Left ventricle myocardium inferior (tissue), 1 donor: ENCODE measurements at places on chromosomes 5 and 9. TPM values are rescaled to one million over a fixed set of nuclear protein-coding genes. Genes with fewer than 3 reads are reported as not detected.

The LRRC19 gene
- total RNA-seq = not detected

The IL13 gene
- not detected for total RNA-seq

DNA sequence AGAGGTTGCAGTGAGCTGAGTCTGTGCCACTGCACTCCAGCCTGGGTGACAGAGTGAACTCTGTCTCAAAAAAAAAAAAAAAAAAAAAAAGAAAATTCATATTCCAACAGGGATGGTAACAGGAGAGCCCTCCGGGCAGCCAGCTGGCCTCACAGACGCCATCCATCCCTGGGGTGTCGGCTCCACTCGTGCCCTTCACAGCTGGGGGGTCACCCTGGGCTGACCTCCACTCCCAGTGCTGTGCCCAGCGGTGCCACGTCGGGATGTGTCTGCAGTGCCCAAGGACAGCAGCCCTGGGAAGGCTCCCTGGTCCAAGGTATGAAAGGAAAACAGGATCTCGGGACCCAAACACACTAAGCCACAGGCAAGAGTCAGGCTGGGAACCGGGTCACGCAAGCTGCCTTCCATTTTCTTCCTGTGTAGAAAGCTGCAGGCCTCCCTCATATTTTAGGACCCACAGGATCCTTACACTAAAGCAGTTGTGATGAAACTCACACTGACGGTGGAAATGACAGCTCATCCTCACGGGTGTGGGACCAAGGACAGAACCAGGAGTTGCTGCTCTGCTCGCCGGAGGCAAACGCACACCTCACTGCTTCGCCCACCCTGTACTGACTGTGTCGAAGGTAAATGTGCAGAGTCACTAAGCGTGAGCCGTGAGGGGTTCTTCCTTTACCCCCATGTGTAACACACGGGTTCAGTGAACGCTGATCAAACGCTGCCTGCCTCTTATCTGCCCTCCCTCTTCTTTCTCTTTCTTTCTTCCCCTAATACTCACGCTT lies 5.3 kb downstream of the SLC12A7 start:
- peaks cover 100% of the 10 kb centered on the region for H3K4me1 ChIP-seq
- DNase-seq = no peak
- no peaks in the 10 kb centered on the region for H3K27me3 ChIP-seq
- H3K27ac ChIP-seq = peak overlapping the region; percentile 98
- H3K4me3 ChIP-seq = peak overlapping the region; percentile 93
- no peaks in the 10 kb centered on the region for H3K36me3 ChIP-seq

- no peaks in the 10 kb centered on the region for H3K36me3 ChIP-seq
- peak overlapping the region; percentile 98 for H3K27ac ChIP-seq
These were observed 571 bp downstream of the PPIC start for GRCh38 chr5:123035918-123036390.

DNA sequence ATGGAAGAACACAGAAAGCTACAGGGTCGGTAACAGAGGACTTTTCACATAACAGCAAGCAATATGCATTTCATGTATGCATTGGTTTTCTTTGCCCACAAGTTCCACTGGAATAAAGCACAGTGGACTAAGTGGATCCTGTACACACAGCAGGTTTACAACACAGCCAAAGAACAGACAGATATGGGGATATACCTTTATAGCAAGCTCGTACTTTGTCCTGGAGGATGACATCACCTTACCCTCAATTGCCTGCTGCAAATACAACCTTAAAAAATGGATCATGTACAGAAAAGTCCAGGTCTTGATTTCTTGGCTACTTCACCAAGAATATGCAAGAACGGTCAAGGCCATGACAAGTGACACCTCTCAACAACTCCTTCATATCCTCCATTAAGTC lies 1445.5 kb downstream of the MAT2B start:
- H3K4me1 ChIP-seq = no peaks in the 10 kb centered on the region
- no peaks in the 10 kb centered on the region for H3K27me3 ChIP-seq
- H3K4me3 ChIP-seq = no peak overlapping the region
- H3K27ac ChIP-seq = no peak overlapping the region
- H3K36me3 ChIP-seq = no peaks in the 10 kb centered on the region

The CCNJL gene
- total RNA-seq = 6.5 TPM

DNA sequence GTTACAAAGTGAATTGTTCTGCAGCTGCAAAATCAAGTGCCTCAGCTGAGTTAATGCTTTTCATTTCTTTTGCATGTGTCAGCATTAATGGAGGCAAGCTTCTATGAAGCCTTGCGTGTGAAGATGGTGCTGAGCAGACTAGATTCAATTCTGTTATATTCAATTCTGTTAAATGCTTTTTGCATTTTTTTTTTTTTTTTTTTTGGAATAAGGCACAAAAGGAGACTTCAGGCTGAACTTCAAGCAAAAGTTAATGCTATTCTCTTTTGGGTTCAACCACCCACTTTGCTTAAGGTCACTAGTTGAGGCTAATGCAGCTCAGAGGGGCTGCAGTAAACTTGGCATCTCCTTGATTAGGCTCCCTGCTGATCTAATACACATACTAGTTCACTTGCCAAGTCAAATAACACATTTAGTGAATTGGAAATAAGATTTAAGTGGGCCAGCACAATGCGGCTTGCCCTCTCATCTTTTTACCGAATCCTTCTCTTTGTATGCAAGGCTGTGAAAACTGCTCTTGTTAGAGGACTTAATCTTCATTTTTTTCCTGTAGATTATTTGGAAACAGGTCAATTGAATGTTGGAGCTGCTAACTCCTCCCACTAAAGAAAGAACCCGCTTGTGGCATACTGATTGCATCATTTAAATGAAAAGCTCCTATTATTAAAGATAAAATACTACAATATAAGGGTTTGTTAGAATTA lies 1020.2 kb downstream of the NR2F1-AS1 start:
- no peak overlapping the region for H3K4me3 ChIP-seq
- no peak for DNase-seq
- no peak overlapping the region for H3K27ac ChIP-seq
- no peaks in the 10 kb centered on the region for H3K27me3 ChIP-seq

GRCh38 chr5:96648023-96648422 lies 14.2 kb upstream of the CAST start:
- no peaks in the 10 kb centered on the region for H3K4me1 ChIP-seq
- H3K27me3 ChIP-seq = no peaks in the 10 kb centered on the region
- no peaks in the 10 kb centered on the region for H3K36me3 ChIP-seq
- no peak overlapping the region for H3K27ac ChIP-seq

GRCh38 chr5:71740015-71740753 lies 21.1 kb downstream of the CARTPT start:
- H3K36me3 ChIP-seq = no peaks in the 10 kb centered on the region
- peaks cover 6% of the 10 kb centered on the region for H3K27me3 ChIP-seq
- no peaks in the 10 kb centered on the region for H3K4me1 ChIP-seq
- no peak for DNase-seq
- no peak overlapping the region for H3K27ac ChIP-seq

DNA sequence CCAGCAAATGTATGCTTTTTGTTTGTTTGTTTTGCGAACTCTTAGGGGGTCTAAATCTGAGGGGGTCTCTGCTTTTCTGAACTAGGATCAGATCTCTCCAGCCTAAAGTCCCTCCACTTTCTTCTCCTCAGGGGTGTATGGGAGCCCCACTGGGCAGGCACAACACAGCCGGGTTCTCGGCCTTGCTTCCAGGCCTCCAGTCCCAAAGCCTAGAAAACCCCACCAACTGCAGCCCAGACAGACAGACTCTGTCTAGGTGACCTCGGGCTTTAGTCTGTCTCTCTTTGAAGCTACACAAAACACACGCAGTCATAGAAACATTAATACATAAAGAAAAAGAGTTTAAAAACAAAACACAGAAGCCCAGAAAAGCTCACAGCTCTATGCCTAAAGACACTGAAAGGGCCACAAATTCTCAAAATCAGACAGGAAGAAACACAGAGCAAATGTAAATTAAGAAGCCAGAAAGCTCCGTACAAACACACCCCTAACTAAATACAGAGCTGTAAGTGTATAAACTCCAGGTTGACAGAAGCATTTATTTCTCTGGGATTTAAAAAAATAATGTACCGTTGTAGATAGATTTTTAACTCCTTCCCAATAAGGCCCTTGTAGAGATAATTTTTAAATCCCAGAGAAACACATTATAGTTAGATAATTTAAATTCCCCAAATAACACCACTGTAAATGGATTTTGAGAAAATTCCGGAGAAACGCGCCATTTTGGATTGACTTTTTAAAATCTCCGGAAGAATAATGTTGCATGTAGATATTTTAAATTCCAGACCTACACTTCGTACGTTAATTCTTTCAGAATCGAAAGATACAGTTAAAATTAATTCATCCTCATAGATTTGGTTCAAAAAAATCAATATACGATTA lies 2.0 kb downstream of the PITX1 start:
- H3K4me1 ChIP-seq = peaks cover 53% of the 10 kb centered on the region
- H3K27ac ChIP-seq = no peak overlapping the region
- H3K27me3 ChIP-seq = peaks cover 100% of the 10 kb centered on the region
- peak overlapping the region; percentile 60 for H3K4me3 ChIP-seq

DNA sequence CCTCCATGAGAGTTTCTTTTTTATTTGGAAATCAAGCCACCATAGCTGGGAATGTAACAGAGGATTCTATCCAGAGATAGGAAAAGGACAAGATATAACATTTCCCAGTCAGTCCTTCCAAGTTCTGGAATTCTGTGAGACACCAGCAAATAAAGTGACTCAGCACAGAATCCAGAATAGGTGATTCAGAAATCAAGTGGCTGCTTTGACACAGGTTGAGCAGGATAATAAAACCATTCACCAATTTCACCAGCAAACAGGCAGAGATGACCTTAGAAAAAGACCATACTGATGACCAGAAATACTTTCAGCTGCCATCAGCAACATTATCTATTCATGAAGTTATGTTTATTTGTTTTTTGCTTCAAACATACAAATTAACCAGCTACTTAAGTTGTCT lies 491.5 kb upstream of the TUSC1 start:
- no peaks in the 10 kb centered on the region for H3K27me3 ChIP-seq
- DNase-seq = no peak
- H3K4me1 ChIP-seq = no peaks in the 10 kb centered on the region

The KCNV2 gene
- not detected for total RNA-seq

DNA sequence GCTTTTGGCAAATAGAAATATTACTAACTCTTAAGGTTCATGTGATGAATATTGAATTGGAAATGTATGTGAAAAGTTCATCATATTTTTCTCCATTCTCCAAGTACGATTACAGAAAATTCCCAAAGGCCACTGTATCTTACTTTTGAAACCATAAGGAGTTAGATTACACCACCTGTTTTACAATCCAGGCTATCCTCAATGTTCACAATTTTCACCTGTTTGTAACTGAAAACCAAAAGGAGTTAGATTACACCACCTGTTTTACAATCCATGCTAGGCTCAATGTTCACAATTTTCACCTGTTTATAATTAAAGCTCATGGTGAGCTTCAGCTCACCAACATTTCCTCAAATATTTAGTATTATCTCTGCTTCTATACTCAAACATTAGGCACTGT lies 188.0 kb downstream of the HCN1 start:
- DNase-seq = no peak
- no peaks in the 10 kb centered on the region for H3K27me3 ChIP-seq
- H3K36me3 ChIP-seq = no peaks in the 10 kb centered on the region
- no peak overlapping the region for H3K27ac ChIP-seq

The POU5F2 gene
- total RNA-seq = 0.16 TPM

The NR4A3 gene
- 6.2 TPM for total RNA-seq

- no peaks in the 10 kb centered on the region for H3K36me3 ChIP-seq
- no peak for DNase-seq
- H3K4me3 ChIP-seq = no peak overlapping the region
- H3K4me1 ChIP-seq = no peaks in the 10 kb centered on the region
- no peaks in the 10 kb centered on the region for H3K27me3 ChIP-seq
These were observed 49.6 kb upstream of the ADRB2 start for GRCh38 chr5:148776780-148777179.

GRCh38 chr5:9905661-9906060 lies 275.5 kb upstream of the TAS2R1 start:
- no peak overlapping the region for H3K4me3 ChIP-seq
- H3K4me1 ChIP-seq = no peaks in the 10 kb centered on the region
- H3K27me3 ChIP-seq = no peaks in the 10 kb centered on the region
- no peak overlapping the region for H3K27ac ChIP-seq
- H3K36me3 ChIP-seq = no peaks in the 10 kb centered on the region

DNA sequence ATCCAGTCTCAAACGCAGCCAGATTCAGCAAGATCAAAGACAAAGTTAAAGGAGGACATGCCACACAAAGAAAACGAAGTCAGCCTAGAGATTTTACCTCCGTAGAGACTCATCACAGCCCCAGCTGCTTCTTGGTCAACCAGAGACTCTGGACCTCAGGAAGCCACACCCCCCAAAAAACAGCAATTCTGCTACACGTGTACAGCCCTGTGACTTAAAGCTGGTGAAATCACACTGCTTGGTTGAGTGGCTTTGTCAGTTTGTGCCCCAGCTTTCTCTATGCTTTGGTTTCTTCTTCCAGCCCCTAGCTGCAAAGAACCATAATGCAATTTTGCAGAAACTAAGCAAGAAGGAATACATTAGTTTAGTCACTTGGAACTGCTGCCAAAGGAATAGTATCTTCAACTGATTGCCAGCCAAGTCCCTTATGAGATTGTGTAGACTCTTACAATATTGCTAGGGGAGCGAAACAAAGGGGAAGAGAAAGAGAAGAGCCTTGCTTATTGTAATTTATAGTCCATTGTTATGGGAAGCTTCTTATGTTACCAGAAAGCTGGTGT lies 158.8 kb upstream of the ZNF462 start:
- peaks cover 21% of the 10 kb centered on the region for H3K4me1 ChIP-seq
- no peak for DNase-seq
- H3K36me3 ChIP-seq = no peaks in the 10 kb centered on the region
- no peak overlapping the region for H3K4me3 ChIP-seq
- no peak overlapping the region for H3K27ac ChIP-seq
- no peaks in the 10 kb centered on the region for H3K27me3 ChIP-seq

DNA sequence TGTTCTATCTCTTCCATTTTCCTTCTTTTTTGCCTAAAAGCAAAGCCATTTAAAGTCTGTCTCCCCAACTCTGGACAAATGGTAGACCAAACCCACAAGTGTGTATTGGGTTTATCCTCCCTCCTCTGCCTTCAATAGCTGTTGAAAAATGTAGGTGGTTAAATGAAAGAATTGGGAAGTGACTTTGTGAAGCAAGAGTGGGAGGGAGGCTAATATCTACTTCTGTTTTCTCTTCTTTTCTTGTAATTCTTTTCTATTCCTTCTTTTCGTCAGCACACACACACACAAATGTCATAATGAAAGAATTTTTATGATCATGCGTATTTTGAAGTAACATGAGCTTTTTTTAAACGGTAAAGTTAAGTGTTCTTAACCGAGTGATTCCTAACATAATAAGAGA lies 3.8 kb downstream of the CCDC152 start:
- no peak for DNase-seq
- H3K27me3 ChIP-seq = peaks cover 23% of the 10 kb centered on the region
- peaks cover 8% of the 10 kb centered on the region for H3K4me1 ChIP-seq
- H3K27ac ChIP-seq = no peak overlapping the region
- no peaks in the 10 kb centered on the region for H3K36me3 ChIP-seq
- no peak overlapping the region for H3K4me3 ChIP-seq

The PCDHGC5 gene
- 2.9 TPM for total RNA-seq
